ENCODE measurements at places on chromosomes 3 and 15.

DNA sequence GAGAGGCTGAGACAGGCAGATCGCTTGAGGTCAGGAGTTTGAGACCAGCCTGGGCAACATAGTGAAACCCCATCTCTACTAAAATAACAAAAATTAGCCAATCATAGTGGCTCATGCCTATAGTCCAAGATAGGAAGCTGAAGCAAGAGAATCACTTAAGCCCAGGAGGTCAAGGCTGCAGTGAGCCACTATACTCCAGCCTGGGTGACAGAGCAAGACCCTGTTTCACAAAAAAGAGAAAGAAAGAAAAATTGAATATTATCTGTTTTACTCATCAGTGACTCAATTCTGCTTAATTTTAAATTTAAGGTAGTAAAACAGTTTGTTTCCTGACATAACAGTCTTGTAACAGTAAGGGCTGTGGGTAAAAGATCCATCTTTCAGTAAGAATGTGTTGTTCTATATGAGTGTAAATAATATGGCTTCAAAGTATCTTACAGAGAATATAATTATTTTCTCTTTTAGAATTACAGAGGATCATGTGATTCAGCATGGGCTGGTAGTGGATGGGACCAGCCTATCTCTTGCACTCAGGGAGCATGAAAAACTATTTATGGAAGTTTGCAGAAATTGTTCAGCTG, 85.8 kb downstream of the ATP11B start:
- DNase-seq = no peak

GRCh38 chr3:145058483-145058882, 1086.9 kb downstream of the DIPK2A start:
- no peak for DNase-seq

- DNase-seq = no peak
Measured at GRCh38 chr15:96858694-96859093, 528.2 kb downstream of the NR2F2 start.

GRCh38 chr3:115553796-115554486, 69.4 kb upstream of the GAP43 start:
- DNase-seq = no peak

GRCh38 chr15:80502782-80503181, 98.6 kb downstream of the ARNT2 start:
- no peak for DNase-seq

All from progenitor cell of endocrine pancreas (in vitro differentiated cells).